ENCODE measurements at places on chromosomes 4 and X.

DNA sequence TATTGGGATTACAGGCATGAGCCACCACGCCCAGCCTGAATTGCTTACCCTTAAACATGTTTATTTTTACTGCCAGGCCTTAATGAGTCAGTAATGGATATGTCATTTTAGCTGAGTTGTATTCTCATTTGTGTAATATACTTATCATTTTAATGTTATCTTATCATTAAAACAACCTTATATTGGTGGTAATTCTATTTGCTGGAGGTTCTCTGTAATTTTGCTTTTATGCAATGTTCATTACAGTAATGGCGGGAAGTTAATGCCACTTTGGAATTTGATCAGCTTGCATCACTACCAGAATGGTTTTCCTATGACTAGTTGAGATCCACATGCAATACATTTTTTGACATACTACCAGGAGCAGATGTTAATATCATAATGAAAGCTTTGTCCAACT, 6.3 kb upstream of the PGAM4 start:
- no peak for DNase-seq

- no peak for DNase-seq
Observed at GRCh38 chr4:44777115-44777514, 50.8 kb upstream of the GNPDA2 start.

GRCh38 chr4:84957514-84958420, 8.7 kb downstream of the WDFY3 start:
- no peak for DNase-seq

- no peak for DNase-seq
Observed at GRCh38 chr4:148776941-148777340, 334.7 kb upstream of the NR3C2 start.

DNA sequence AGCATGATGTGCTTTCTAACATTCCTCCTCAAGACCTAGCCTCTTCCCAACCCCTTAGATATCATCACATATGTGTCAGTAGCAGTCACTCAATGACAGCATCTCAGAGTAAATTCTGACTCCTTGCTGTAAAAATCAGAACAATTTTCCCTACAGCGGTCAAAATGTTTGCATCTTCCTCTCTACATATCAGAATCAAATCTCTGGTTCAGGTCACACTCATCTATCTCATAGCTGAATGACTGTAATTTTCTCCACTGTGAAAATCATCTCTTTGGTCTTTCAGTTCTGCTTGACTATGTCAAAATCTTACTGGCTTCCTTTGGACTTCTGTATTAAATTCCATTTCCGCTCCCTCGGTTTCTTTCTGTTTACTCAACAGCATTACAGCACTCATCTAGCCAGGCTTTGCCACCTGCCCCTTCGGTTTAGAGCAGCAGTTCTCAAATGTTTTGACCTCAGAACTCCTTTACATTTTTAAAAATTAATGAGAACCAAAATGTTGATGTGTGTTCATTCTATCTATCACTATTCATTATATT, 57.3 kb downstream of the AGA start:
- DNase-seq, result no peak

DNA sequence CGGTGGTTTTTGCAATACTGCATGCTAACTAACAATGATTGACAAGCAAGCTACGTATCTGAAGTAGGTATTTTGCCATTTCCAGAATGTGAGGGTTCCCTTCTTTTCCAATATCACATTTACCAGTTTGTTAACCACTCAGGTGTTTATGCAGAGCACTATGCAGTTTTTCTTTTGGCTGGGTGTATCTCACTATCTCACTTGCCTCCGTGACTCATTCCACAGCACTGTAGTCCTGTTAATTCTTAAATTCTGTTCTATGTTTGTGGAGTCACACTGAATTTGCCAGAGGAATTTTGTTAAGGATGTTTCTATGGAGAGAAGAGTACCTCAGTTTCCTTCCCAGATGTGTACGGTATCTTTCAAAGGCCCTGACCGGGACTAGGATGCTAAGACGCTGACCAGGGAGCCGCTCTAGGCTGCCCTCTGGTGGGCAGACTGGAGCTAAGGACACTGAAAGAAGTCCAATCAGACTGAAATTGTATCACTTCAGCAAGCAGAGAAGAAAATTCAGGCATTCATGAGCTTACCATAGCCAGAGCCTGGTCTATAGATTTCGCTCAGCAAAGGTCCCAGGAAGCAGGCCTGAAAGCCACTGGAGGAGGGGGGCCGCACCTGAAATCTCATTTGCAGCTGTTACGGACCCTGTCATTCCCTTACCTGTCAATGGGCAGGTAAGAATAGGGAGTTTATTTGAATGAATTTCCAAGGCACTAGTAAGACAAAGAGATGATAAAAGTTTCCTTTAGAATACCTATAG, 388.4 kb upstream of the SPOCK3 start:
- no peak for DNase-seq

DNA sequence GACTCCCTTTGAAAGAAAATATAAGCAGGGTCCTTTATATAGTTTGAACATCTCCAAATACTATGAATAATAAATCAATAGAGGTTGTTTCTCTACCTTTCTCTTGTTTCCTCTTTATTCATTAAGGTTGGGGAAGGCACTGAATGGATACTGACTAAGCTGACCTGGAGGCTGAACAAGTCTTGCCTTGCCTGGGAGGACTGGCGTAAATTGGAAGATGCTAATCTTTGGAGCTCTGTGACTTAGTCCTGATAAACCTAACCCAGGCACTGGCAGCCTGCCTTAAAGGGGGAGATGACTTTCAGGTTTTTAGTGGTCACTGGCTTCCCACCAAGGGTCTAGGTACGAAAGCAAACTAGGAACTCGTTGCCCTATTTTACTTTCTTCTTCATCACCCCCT, 10.5 kb downstream of the CCDC160 start:
- no peak for DNase-seq

GRCh38 chrX:87409113-87409841, 108.3 kb upstream of the KLHL4 start:
- no peak for DNase-seq

- no peak for DNase-seq
Observed at GRCh38 chr4:38577462-38577861, 86.5 kb upstream of the KLF3 start.

DNA sequence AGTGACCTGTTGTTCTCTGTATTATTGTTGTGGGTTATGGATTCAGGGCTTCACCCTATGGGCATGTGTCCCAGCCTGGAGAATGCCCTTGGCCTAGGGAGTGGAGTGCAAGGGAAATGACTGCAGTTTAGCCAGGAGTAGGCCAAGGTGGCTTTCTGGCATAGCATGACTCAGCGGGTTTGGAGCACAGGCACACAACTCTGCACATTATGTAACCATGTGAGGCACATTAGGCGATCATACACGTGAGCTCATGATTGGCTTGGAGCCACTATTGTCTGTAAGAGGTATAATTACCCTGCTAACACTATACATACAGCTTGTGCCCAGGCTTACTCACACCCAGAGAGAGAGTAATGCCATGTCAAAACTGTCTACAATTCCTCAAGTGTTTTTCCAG, 35.1 kb upstream of the TACR3 start:
- DNase-seq, result no peak

GRCh38 chrX:63349307-63349706, 1.8 kb downstream of the SPIN4 start:
- DNase-seq, result no peak

DNA sequence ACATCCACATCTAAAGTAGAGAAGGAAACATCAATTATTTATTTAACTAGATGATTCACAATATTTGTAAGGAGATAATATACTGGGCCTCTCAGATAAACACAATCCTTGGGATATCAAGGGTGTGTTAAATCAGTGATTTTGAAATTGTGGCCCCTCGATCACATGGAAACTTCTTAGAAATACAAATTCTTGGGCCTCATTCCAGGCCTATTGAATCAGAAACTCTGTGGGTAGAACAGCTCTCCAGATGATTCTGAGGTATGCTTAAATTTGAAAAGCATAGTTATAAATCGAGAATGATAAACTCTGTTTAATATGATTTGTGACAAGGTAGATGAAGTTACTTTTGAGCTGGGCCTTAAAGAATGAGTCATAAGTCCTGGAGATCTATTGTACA, 64.3 kb upstream of the GPR174 start:
- DNase-seq, result no peak

Data from vagina (tissue), 2 donors.